Kidney (tissue), 22 donors: ENCODE measurements at places on chromosomes 6 and 20. TPM values are rescaled to one million over a fixed set of nuclear protein-coding genes. Genes with fewer than 3 reads are reported as not detected.

Gene MUCL3
- 0.13 TPM for total RNA-seq

Gene CCN5
- 3.1 TPM for total RNA-seq

Gene TFAP2D
- not detected for total RNA-seq

Gene IMPG1
- total RNA-seq = not detected

Gene DUSP22
- 60.7 TPM for total RNA-seq

Gene ERVFRD-1
- total RNA-seq = 0.57 TPM

Gene FAM184A
- 3.4 TPM for total RNA-seq

Gene MYB
- total RNA-seq = 1.3 TPM

Gene TCFL5
- 11.5 TPM for total RNA-seq

Gene EEF1A2
- 18.1 TPM for total RNA-seq

Gene PCNA
- total RNA-seq = 46.4 TPM

Gene DCDC2
- total RNA-seq = 110 TPM

Gene RNGTT
- total RNA-seq = 13.8 TPM

Gene FAM217A
- total RNA-seq = not detected

Gene NKX2-4
- total RNA-seq = not detected

Gene HCRTR2
- not detected for total RNA-seq

Gene SOX4
- 36.5 TPM for total RNA-seq

Gene OXT
- total RNA-seq = not detected

Gene TNXB
- 88.2 TPM for total RNA-seq

Gene NOX3
- not detected for total RNA-seq

Gene SIRPA
- total RNA-seq = 46.6 TPM

Gene RIPPLY2
- total RNA-seq = 0.38 TPM

Gene BNIP5
- total RNA-seq = 0.44 TPM

Gene KHDC1L
- not detected for total RNA-seq

Gene TGM3
- 0.13 TPM for total RNA-seq

Gene SMPDL3A
- total RNA-seq = 10.7 TPM

Gene PIGU
- 15.9 TPM for total RNA-seq

Gene ATP6V1G2
- 1.2 TPM for total RNA-seq

Gene OR11A1
- not detected for total RNA-seq

Gene SRSF6
- total RNA-seq = 131 TPM

Gene ATAT1
- total RNA-seq = 10.4 TPM

Gene HNF4A
- total RNA-seq = 26.0 TPM

Gene AVP
- total RNA-seq = not detected
